GM12892 (cell line): ENCODE measurements at places on chromosomes 7 and 10.

GRCh38 chr10:36888925-36889573 lies 236.3 kb upstream of the ANKRD30A start:
- DNase-seq: peak; percentile 6

DNA sequence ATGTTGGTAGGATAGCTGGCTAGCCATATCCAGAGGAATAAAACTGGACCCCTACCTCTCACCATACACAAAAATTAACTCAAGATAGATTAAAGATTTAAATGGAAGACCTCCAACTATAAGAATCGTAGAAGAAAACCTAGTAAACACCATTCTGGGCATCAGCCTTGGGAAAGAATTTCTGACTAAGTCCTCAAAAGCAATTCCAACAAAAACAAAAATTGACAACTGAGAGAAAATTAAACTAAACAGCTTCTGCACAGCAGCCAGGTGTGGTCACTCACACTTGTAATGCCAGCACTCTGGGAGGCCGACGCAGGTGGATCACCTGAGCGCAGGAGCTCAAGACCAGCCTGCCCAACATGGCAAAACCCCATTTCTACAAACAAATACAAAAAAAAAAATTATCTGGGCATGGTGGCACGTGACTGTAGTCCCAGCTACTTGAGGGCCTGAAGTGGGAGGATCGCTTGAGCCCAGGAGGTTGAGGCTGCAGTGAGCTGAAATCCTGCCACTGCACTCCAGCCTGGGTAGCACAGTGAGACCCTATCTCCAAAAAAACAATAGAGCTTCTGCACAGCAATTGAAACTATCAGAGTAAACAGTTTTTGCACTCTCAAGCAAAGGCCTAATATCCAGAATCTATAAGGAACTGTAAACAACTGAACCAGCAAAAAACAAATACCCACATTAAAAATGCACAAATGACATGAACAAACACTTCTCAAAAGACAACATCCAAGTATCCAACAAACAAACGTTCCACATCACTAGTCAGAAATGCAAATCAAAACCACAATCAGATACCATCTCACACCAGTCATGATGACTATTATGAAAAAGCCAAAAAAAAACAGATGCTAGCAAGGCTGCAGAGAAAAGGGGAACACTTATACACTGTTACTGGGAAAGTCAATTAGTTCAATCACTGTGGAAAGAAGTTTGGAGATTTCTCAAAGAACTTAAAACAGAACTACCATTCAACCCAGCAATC lies 4.8 kb downstream of the CRPPA start:
- no peak for DNase-seq

DNA sequence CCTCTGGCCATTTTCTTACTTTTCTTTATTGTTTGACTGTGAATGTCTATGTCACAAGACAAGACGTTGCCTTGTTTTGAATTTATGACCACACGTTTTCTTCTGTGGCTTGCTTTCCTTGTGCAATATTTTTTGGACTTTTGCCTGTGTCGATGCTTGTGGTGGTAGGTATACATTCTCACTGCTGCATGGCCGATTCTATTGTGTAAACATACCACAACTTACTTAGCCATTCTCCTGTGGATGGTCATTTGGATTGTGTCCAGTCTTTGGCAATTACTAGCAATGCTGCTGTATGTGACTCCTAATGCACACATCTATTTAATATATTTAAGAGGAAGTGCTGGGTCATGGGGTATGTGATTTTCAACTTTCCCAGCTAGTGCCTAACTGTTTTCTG lies 18.0 kb upstream of the DLG5 start:
- DNase-seq: no peak

GRCh38 chr10:70549962-70550458 lies 52.5 kb downstream of the PRF1 start:
- peak; percentile 74 for DNase-seq

DNA sequence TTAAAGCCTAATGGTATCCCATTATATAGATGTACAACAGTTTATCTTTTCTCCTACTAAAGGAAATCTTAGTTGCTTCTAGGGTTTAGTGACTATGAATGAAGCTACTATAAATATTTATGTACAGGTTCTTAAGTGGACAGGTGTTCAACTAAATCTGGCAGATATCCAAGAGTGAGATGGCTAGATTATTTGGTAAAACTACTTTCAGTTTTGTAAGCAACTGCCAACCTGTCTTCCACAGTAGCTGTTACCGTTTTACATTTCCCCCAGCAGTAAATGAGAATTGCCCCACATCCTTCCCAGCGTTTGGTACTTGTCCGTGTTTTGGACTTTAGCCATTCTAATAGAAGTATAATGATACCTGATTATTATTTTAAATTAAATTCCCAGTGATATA lies 144.9 kb upstream of the MAGI2 start:
- DNase-seq: no peak

DNA sequence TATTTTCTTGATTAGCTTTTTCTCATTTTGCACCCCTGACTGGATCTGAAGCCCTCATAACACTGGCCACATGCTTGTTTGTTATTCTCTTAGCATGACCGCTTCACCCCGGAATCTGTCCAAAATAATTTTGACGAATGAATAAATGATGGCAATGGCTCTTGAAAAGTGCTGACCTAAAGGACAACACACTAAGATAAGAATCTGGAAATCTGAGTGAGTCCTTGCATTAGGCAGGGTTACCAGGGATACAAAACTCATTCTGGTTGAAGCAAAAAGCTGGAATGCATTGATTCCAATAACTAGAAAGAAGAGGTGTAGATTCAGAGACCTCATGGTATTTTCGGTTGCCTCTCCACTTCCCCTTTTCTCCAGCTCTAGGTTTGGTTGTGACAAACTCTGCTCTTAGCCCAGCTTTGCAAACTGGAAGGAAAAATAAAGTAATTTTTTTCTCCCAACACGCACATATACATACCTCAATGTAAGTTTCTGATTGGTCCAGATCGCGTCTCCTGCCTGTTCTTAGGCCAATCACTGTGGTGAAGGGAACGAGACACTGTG lies 157.4 kb downstream of the SKIDA1 start:
- DNase-seq: no peak

DNA sequence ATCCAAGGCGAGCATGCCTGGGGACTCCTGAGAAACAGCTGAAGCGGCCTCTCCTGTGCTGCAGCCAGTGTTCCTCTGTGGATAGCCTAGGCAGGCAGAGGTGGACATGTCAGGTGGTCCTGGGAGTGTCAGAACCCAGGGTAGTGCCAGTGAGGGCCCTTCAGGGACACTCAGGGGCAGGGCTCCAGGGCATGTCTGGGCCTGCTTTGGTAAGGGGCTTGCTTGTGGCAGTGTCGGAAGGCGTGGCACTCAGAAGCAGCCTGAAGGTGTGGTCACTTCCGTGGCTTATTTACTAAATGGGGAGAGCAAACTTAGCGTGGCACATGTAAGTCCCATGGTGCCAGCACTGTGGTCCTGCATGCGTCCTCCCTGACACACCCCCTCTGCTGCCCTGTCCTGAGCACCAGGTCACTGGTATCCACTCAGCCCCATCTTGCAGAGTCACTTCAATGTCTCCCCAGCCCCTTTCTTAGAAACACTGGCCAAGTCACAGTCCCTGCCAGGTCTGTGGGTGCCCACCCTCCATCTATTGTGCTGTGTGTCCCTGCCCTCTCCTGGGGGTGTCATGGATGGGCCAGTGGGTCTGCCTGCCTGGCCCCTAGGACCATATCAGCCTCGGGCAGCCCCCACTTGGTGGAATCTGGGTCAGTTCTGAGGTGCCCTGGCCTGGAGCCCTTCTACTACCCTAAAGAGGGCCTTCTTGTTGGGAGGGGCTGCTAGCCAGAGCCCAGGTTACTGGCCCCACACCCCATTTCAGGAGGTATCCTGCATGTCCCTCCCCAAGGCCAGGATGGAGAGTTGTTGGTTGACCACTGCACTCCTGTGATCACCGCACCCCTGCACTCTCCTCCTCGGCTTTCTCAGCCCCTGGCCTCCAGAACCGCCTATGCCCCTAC lies 6.4 kb downstream of the ZMIZ2 start:
- no peak for DNase-seq

GRCh38 chr10:200405-200804 lies 65.2 kb downstream of the ZMYND11 start:
- DNase-seq: no peak

DNA sequence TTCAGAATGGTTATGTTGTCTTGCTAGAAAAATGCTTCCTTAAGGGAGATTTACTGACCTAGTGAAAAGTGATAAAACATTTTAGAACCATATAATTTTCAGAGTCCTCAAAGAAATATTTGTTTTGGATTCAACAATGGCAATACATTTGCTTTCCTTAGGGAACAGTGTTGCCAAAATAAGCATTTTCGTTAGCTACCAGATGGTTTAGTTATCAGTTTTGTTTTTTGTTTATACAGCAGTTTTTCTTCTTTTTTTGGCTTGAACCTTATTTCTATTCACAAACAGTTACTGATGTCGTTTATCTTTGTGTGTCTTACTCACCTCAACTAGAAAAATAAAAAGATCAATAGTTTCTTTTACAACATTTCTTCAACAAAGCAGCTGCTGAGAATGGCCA lies 48.6 kb downstream of the EXOC4 start:
- DNase-seq: no peak
